ENCODE measurements at places on chromosomes 6 and 20.

DNA sequence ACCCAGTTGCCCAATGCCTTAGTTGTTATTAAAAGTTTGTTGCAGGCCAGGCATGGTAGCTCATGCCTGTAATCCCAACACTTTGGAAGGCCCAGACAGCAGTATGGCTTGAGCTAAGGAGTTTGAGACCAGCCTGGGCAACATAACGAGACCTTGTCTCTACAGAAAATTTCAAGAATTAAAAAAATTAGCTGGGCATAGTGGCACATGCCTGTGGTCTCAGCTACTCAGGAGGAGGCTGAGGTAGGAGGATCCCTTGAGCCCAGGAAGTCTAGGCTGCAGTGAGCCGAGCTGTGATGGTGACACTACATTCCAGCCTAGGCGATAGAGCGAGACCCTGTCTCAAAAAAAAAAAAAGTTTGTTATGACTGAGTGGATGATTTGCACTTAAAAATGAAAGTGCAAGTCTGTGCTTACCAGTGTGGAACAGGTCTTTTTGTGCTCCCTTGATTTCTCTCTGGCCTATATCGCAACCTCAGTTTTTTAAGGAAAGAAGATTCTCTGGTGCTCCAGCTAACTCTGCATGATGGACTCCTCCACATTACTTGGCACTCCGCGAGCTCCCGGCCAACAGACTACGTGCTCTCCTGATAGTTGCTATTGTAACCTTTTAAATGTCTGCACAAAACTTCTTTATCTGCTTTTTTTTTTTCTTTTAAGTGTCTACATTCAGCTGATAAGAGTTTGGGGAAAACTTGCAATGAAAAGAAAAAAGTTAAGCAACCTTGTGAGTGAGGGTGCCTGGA is 22.1 kb downstream of the ZKSCAN3 start:
- no peak for DNase-seq

DNA sequence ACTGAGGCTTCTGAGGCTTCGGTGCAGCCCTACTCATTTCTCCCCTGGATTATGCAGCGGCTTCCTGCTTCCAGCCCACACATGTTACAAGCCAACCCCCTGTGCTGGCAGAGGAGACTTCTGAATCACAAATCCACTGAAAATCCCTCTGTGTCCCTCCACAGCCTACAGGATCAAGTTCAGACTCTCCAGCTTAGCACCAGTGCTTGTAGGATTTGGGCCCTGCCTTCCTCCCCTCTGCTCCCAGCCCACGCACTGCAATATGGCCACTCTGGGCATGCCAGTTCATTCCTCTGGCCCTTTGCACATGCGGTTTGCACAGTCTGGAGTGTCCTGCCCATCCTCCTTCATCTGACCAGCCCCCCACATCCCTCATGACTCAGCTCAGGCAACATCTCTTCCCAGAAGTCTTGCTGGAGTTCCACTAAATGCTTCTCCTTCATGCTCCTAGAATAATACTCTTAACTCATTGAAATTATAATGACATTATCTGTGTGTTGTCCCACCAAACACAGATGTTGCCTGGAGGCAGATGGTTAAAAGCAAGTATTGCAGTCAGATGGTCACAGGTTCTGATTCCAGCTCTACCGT is 15.9 kb upstream of the MDGA1 start:
- DNase-seq, result peak; percentile 47

GRCh38 chr20:44057698-44058675 is 129.0 kb downstream of the JPH2 start:
- no peak for DNase-seq

- peak; percentile 70 for DNase-seq
These were observed 119.7 kb downstream of the RTN4IP1 start for GRCh38 chr6:106509420-106510089.

DNA sequence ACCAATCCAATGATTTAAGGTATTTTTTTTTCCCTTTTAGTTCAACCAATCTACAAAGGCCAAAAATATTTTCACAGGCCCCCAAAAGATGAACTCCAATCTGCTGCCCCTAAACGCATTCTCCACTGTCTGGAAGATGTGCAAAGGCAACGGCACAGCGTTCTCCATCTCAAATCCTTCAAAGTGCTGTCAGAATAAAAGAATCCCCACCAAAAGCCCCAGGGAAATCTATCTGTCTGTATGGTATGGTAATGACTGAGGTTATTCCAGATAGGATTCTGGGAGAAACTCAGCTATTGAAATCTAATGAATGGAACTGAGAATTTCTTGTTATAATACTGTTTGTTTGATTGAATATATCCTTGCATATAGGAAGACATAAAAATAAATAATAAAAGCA is 217.8 kb upstream of the CCN2 start:
- no peak for DNase-seq

DNA sequence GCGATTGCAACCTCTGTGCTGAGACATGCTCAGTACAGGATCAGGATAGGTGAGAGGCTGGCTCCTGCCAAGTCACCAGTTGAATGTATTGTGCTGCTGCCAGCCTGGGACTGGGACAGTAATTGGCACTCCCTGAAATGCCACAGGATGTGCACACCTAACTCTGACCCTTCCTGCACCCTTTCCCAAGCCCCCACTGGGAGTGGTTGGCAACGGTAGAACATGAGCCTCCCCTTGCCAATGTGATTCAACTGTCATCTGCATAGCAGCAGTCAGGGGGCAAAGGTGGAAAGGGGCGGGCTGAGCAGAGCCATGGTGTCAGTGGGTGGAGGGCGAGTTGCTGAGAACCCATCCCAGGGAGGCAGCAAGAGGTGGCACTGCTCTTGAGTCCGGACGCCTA is 15.4 kb downstream of the SPINT3 start:
- DNase-seq, result no peak

- no peak for DNase-seq
These were observed 937 bp downstream of the SPACA1 start for GRCh38 chr6:88048578-88048977.

DNA sequence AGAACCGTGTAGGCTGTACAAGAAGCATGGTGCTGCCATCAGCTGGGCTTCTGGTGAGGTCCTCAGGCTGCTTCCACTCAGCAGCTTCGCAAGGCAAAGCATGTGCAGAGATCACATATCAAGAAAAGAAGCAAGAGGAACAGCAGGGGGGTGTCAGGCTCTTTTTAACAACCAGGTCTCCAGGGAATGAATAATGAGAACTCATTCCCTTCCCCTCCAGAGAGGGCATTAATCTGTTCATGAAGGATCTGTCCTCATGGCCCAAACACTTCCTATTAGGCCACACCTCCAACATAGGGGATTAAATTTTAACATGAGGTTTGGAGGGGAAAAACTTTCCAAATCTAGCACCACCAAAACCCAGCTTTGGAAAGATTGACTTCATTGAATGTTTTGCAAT is 20.0 kb downstream of the GINM1 start:
- no peak for DNase-seq

GRCh38 chr6:39335780-39336545 is 13.5 kb upstream of the KCNK16 start:
- DNase-seq, result peak; percentile 26

- no peak for DNase-seq
These were observed 57.1 kb downstream of the SNAI1 start for GRCh38 chr20:50039706-50040431.

DNA sequence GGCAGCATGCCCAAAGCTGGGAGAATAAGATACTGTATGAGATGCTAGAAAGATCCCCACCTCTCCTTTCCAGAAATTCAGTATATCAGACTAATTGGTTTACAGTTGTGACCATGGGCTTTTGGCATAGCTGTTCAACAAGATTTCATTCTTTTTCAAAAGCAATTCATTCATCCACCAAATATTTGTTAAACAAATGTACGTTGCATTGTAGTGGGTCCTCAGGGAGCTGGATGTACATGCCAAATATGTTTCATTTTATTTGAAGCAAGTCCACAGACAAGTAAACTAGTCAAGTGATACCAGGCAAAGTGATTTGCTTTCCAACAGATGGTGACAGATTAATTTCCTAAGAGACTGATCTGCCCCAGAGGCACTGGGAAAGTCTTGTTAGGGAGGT is 85.8 kb upstream of the ESR1 start:
- no peak for DNase-seq

DNA sequence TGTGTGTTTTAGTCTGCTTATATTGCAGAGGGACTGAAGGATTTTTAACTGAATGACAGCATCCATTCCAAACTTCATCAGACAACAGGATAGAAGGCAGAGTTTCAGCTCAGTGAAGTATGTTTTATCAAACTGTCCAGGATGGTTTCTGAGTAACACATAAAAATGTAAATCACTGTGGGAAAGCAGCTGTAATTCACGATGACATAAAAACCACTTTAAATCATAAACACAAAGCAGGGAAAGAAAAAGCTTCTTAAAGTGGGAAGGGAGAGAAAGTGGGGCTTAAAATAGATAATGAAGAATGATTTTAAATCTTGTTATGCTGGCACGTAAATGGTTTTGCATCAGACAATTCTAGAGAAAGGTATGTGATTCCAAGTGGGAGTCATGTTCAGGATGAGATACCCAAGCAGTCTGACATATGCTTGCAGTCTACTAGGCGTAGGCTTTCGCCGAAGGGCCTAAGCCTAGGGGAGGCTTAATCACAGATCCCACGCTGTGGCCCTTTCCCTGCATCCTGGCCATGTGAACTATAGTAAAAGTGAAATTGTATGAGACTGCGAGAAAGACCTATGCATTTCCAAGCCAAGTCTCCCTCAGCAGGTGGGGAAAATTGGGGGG is 610.6 kb downstream of the PRKN start:
- no peak for DNase-seq

DNA sequence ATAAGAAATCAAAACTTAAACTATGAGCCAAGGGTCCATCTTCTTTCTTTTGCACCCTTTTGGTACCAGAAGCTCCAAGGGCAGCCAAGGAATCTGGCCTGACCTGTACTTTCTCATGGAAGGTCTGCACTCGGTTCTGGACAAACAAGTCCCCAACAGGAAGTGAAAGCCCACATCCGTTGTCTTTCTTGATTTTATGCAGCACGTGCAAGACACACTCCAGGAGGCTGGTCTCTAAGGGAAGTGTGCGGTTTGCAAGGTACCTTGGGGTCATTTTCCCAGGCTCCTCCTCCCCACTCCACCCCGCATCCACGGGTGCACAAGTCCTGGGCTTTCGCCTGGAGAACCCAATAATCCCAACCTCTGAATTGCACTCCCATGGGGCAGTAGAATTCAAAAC is 101.9 kb downstream of the NFATC2 start:
- DNase-seq, result no peak

DNA sequence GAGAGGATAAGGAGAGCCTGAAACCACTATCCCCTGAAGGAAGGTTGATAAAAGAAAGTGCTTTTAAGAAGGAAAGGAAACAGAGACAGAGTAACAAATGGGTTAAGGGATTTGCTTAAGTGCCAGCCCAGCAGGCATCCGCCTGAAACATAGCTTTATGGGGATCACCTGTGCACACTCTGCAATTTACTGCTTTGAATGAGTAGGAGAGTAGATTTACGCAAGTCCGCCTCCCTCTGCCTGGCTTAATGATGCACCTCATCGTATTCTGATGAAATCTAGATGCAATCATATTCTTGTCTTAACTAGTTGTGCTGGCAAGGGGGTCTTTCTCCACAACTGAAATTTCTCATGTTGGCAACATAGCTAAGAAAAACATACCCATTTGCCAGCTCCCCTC is 101.1 kb upstream of the ID4 start:
- no peak for DNase-seq

GRCh38 chr6:6890400-6890858 is 217.3 kb upstream of the RREB1 start:
- peak; percentile 63 for DNase-seq

DNA sequence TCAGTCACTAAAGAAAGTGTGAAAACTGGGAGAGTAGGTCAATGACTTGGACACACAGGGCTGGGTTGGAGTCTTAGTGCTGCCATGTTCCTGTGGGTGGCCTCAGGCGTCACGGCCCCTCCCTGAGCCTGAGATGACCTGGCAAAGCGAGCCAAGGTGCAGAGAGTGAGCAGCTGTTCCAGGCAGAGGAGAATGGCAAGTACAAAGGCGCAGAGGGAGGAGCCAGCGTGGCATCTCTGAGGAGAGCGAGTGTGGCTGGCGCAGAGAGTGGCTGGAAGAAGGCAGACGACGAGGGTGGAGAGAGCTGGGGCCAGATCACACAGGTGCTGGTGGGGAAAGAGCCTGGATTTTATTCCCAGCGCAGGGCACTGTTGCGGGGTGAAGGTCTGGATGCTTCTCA is 20.6 kb upstream of the CHMP4B start:
- DNase-seq, result no peak

- DNase-seq, result peak; percentile 16
These were observed 40.8 kb upstream of the FOXP4 start for GRCh38 chr6:41505122-41506049.

- DNase-seq, result no peak
These were observed 127.5 kb upstream of the COL21A1 start for GRCh38 chr6:56374841-56375369.

DNA sequence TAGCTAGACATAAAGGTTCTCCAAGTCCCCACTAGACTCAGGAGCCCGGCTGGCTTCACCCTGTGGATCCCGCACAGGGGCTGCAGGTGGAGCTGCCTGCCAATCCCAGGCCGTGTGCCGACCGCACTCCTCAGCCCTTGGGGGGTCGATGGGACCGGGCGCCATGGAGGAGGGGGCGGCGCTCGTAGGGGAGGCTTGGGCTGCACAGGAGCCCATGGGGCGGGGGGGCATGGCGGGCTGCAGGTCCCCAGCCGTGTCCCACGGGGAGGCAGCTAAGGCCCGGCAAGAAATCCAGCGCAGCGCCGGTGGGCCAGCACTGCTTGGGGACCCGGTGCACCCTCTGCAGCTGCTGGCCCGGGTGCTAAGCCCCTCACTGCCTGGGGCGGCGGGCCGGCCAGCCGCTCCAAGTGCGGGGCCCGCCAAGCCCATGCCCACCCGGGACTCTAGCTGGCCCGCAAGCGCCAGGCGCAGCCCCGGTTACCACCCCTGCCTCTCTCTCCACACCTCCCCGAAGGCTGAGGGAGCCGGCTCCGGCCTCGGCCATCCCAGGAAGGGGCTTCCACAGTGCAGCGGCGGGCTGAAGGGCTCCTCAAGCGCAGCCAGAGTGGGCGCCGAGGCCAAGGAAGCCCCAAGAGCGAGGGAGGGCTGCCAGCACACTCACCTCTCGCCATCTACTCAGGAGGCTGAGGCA is 26.5 kb upstream of the ID1 start:
- DNase-seq, result no peak

DNA sequence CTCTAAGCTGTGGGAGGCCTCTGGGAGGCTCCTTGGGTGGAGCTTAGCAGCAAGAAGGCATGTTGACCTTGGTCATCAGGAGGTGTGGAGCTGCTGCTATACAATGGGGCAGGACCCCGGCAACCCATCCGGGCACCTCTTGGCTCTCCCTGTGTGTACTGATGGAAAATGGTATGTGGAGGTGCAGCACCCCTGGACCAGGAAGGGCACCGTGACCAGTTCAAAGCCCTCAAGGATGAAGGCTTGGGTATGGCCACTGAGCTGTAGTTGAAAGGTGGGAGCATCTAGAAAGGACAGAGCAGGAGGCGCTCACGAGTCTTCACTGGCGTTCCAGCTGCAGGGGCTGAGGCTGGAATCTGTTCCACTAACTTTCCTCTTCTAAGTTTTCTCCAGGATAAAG is 6.7 kb upstream of the IRF4 start:
- DNase-seq, result no peak

DNA sequence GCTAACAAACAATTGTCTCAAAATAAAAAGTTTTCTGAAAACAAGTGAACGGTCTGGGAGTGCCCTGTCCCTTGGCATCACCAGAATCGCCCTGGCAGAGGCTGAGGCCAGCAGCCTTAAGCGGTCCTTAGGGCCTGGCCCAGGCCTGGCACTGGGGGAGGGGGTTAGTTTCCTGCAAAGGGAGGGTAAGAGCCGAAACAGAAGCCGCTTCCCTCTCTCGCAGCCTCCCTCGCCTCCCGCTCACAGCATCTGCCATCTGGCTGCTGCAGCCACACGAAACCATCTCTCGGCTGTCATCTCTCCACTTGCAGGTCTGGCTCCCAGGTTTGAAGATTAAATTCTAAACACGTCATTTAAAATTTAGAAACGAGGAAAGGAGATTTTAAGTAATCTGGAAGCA is 31.5 kb downstream of the PMEPA1 start:
- no peak for DNase-seq

All from suppressor macrophage treated with lipopolysaccharide for 1 hour (primary cell).